Panc1 (cell line): ENCODE measurements at places on chromosomes 3 and 15. TPM values are rescaled to one million over a fixed set of nuclear protein-coding genes. Genes with fewer than 3 reads are reported as not detected.

- DNase-seq: no peak
These were observed 60.5 kb downstream of the XXYLT1 start for GRCh38 chr3:195210266-195210973.

GRCh38 chr3:116341899-116342298 is 103.4 kb downstream of the LSAMP start:
- no peak for DNase-seq

GRCh38 chr3:196486263-196486662 is 17.3 kb downstream of the RNF168 start:
- DNase-seq: no peak

- DNase-seq: no peak
These were observed 1749.6 kb downstream of the SI start for GRCh38 chr3:163328680-163329079.

DNA sequence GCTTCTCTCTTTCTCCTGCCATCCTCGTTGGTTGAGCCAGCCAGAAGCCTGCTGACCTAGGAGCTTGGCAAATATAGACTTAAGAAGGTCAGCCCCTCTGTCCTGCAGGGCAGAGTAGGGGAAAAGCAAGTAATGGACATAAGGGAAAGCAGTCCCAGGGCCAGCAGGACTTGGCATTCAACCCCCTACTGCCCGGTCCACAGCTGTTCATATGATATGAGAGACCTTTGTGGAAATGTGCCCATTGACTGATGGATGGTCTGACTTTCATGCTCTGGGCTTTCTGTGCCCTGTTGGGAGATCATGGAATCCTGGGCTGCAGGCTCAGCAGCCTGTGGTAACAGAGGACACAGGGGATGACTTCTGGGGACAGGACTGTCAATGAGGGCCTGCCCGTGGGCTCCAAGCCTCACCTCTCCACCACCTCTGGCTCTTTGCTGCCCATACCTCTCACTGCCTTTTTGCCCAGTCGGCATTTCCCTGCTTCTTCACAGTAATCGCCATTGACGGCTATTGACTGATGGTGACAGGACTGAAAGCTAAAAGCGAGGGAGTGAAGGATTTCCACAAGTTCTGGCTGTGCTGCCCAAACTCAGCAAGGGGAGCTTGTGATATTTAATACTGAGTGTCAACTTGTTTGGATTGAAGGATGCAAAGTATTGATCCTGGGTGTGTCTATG is 60.0 kb upstream of the NMNAT3 start:
- DNase-seq: no peak

GRCh38 chr3:3082234-3082924 is 27.8 kb downstream of the IL5RA start:
- DNase-seq: no peak

DNA sequence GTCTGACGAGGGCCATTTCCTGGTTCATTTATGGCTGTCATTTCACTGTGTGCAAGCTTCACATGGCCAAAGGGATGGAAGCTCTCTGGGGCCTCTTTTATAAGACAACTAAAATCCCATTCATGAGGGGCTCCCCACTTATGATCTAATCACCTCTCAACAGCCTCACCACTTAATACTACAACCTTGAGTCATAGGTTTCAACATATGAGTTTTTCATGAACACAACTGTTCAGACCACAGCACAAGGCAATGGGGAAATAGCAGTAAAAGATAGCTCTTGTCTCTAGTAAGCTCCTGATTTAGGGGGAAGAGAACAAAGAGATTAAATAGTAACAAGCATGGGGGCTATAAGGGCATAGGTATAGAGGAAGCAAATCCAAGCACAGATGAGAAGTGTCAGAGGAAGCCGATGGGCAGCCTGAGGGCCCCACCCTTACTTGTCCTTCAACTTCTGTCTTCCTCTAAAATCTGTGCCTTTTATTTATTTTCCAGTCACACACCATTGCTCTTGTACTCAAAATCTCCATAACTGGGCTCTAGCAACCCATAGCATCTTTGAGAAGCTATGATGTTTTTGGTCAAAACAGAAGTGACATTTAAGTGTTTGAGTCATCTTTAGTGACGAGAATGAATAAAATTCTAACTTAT is 329.1 kb downstream of the UNC13C start:
- DNase-seq: no peak

GRCh38 chr15:98428253-98428989 is 219.9 kb upstream of the IGF1R start:
- no peak for DNase-seq

GRCh38 chr15:92770641-92771040 is 115.1 kb upstream of the FAM174B start:
- no peak for DNase-seq

GRCh38 chr3:140204271-140204984 is 269.4 kb downstream of the CLSTN2 start:
- DNase-seq: no peak

GRCh38 chr3:57699591-57699990 is 6.7 kb upstream of the DENND6A start:
- no peak for DNase-seq

DNA sequence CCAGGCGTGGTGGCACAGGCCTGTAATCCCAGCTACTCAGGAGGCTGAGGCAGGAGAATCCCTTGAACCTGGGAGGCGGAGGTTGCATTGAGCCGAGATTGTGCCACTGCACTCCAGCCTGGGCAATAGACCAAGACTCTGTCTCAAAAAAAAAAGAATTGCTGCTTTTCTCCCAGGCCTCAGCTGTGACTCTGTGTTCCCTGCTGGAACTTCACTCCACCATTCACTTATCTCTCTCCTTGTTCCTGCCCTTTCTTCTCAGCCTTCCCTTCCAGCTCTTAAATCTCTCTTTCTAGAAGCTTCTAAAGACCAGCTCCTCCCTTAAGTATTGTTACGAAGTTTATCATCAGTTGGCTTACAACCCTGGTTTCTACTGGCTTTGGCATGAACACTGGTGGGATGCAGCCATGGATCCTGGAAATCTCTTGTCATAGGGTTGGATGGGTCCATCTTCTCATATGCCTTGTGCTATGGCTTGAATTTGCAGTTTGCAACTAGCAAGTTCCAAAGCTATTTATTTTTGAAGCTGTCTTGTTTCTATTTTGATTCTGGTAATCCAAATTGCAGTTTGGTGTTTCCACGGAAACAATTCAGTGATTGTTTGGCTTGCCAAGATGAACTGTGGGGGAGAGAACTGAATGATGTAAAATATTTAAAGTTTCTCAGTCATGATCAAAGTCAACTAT is 10.5 kb downstream of the C3orf62 start:
- no peak for DNase-seq

DNA sequence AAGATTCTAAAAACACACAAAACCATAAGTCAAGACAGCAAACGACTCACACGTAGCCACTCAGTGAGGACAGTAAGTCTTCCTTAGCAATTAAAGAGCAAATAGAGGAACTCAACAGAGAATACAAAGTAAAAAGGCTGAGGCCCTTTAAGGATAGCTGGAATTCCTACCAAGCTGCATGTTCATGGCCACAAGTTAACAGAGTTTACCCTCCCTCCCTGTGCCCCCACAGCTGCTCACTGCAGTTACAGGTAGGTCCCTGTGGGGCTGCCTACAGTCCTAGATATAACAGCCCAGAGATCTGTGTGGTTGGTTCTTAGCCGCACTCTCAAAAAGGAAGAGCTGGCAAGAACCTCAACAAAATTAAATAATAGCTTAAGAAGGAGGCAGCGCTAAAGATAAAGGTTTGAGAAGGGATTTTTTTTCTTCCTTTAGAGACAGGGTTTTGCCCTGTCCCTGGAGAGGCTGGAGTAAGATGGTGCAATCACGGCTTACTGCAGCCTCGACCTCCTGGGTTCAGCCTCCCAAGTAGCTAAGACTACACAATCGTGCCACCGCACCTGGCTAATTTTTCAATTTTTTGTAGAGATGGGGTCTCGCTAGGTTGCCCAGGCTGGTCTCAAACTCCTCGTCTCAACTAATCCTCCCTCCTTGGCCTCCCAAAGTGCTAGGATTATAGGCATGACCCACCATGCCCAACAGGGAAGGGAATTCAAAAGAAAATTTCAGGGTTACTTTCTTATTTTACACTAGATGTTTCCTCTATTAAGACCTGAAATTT is 19.3 kb downstream of the SFMBT1 start:
- no peak for DNase-seq

GRCh38 chr15:91952216-91952615 is 98.7 kb downstream of the SLCO3A1 start:
- DNase-seq: no peak

GRCh38 chr3:56411166-56411565 is 57.1 kb downstream of the ERC2 start:
- DNase-seq: no peak

- no peak for DNase-seq
These were observed 41.3 kb upstream of the FILIP1L start for GRCh38 chr3:100155590-100155989.

GRCh38 chr3:134338516-134339261 is 35.6 kb downstream of the AMOTL2 start:
- DNase-seq: no peak

The PLSCR5 gene
- not detected for total RNA-seq

The CNTN3 gene
- total RNA-seq: not detected

The ARHGEF26 gene
- 2.0 TPM for total RNA-seq

The SPESP1 gene
- not detected for total RNA-seq

The NR2F2 gene
- 53.7 TPM for total RNA-seq

The KLHL40 gene
- not detected for total RNA-seq

The AGBL1 gene
- total RNA-seq: not detected

The TRIM42 gene
- not detected for total RNA-seq

The PDZRN3 gene
- not detected for total RNA-seq

The LYSMD2 gene
- total RNA-seq: 17.2 TPM
